Smooth muscle cell of trachea (primary cell): ENCODE measurements at places on chromosomes 3 and 15. TPM values are rescaled to one million over a fixed set of nuclear protein-coding genes. Genes with fewer than 3 reads are reported as not detected.

Gene MANF
- total RNA-seq = 57.1 and 70.0 TPM in 2 replicates

Gene CACNA1D
- 0.33 and 0.87 TPM in 2 replicates for total RNA-seq

Gene MYL3
- total RNA-seq = not detected in 2 replicates

Gene ADAM10
- total RNA-seq = 149 and 201 TPM in 2 replicates

Gene TRAK1
- 32.6 and 41.5 TPM in 2 replicates for total RNA-seq
